Activated T-cell treated with anti-CD3 and anti-CD28 coated beads for 24 hours (primary cell): ENCODE measurements at places on chromosomes 2 and 18.

DNA sequence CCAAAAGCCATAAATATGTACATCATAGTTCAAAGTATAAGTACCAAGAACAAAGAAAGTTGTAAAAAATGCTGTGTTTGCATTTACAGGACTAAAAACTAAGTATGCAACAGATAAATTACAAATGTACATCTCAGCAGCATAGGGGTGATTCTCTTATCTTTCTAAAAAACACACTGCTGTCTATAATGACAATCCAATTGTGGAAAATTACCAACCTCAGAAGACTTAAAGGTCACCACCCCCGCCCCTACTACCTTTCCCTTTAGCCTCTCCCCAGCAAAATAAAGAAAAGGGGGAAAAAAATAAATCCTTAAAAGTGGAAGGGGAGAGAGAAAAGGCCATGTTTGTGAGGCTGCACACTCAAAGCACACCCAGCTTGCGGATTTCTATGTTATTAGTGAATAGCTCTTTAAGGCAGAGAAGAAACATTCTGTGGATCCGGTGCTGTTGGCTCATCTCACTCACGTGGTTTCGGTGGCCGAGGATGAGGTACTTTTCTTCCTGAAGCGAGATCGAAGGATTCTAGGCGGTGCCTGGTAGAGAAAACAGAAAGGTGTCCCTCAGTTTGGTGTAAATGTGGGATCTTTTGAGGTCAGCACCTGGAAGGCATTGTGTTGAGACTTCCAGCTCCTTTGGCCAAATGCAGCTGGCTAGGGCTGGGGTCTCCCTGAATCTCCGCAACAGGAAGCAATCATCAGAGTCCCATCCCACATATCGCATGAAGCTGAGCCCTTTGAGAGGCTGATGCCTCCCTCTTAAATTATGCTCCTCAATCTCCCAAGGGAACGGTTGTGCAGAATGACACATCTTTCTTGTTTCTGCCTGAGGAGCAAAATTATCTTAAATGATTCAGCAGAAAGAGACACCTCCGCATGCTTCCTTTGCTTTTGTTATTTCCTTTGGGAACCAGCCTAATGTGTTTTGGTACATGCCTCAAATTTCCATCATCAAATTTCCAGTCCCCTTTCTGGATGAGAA lies 17.6 kb downstream of the MRPL35 start:
- no peak for DNase-seq

- DNase-seq = no peak
Observed at GRCh38 chr2:156653675-156654074, 217.5 kb downstream of the GPD2 start.

- DNase-seq = no peak
Observed at GRCh38 chr2:56741601-56742102, 557.9 kb downstream of the CCDC85A start.

DNA sequence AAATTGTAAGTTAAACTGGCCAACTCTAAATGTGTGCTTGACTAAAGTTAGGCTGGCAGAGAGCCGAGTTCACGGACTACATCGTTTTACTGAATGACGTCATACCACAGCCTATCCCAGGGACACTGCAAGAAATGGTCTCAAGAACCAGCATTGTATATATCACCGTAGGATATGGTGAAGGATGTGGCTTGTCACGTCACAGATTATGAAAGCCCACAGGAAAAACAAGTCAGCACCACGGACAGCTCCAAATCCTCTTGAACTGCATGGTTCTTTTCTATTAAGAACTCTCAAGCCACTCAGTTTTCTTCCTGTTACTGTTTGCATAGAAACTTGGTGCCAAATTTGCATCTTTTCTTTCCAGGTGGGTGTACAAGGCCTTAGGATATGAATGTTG lies 85.1 kb upstream of the ACAA2 start:
- DNase-seq = peak; percentile 23

DNA sequence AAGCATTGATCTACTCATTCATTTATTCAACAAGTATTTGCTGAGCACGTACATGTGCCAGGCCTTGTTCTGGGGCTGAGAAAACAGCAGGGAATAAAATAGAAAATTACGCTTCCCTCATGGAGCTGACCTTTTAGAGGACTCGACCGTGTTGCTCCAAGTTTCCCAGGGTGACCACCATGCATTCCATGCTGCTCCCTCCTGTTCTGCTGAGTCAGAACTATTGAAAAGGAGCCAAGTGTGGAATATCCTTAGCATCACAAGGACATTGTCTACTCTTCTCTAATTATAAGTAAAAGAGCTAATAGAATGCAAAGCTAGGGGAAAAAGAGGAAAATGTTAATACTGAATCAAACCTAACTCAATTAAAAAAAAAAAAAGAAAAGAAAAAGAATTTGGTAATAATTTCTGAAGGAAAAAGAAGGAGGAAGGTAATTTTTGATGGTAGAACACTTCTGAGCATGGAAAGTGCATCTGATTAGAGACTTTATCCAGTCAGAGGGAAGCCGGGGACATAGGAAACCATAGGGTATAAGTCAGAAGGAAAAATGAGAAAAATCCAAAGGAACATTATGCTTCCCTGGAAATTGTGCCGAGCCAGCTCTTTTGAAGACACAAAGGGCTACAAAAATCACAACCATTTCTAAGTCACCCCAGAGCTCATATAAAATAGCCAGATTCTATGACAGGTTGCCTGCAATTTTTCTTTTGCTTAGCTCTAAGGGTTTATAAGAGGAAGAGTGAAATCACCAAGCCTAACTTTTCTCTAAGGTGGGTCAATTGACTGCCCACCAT lies 339.4 kb downstream of the RND3 start:
- DNase-seq = no peak

DNA sequence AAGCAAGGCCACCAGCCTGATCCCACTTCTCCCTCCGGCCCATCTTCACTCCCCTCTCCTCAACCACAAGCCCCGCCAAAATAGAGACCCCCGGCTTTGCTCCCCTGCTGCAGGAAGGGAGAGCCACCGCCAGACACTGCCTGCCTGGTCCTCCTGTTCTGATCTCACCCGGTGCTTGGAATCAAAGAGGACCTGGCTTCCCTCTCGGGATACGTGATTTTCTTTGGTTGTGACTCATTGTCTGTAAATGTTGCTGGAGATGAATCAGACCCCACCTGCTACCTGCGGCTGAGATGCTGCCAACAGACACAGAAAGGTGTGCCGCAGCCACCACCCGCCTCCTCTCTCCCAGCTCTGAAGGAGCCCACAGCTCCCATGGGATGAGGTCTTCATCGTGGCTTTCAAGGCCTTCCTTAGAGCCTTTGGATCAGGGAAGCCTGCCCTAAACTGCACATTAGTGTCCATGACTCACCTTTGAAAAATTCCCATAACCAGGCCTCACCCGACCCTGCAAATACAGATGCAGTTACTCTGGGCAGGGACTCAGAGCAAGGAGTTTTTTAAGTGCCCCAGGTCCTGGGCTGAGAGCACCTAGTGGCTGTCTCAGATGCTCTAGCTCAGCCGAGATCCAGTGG lies 79.4 kb upstream of the ZNF532 start:
- DNase-seq = no peak
